Activated effector memory CD4-positive, alpha-beta T cell treated with Interleukin-2 at 50 U/mL for 16 hours (primary cell): ENCODE measurements at places on chromosomes 3 and 15.

GRCh38 chr3:37668431-37668817 is 193.3 kb upstream of the CTDSPL start:
- no peak for DNase-seq

DNA sequence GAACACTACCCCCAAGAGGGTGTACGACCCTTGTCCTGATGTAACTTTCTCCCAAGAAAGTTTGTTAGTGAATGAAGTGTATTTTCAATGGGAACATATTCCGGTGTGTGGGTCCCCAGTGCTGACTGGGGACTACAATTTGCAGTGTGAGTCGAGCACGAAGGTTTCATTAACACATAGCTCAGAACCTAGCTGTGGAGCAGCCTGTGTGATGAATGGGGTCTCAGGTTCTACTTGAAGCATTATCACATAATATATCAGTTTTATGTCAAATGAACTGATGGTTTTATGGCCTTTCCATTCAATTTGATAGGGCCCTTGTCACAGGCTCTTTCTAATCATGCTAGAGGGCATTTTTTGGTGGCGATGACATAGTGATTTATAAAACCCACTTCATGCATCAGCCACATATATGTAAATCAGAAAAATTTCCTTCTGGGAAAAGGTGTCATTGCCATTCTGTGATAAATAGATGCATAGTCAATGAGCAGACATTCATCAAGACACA is 44.1 kb downstream of the RETNLB start:
- DNase-seq, result no peak

GRCh38 chr3:51955893-51956770 is 951 bp downstream of the GPR62 start:
- DNase-seq, result no peak

- DNase-seq, result no peak
Measured at GRCh38 chr3:52798978-52799476, 4.4 kb downstream of the ITIH3 start.

DNA sequence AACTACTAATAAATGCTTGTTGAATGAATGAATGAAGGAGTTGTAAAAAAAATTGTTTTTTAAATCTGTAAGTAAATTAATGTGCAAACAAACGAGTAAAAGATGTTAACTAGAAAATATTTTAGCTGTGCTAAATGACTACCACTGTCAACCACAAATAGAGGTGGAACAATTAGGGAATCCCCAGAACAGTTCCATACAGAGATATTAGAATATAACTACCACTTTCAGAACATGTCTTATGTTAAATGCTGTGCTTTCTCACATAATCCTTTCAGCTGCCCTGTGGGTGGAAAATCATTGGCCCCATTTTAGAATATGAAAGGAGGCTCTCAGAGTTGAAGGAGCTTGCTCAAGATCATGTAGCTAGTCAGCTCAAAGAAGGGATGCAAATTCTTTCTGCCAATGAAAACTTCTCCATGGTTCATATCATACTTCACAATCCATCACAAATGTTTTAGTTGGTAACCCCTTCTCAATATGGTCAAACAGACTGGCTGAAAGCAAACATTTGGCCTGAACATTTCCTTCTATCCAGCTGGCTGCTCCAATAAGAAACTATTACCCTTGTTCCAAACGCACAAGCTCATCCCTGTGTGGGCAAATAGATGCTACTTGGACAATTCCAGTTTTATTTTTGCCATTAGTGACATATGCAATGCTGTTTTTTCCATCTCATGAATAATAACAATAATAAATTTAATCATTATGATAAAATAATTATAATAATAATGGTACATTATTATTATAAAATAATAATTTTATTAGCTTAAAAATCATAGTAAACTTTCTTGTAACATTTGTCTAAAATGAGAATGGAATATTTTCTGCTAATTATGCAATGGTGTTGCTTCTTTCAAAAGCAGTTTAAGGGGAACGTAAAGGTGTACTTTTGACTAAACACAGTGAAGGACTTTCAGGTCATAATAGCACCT is 290.4 kb upstream of the STT3B start:
- DNase-seq, result no peak
